Dorsolateral prefrontal cortex (tissue), 122 donors: ENCODE measurements at places on chromosomes 5 and 9.

DNA sequence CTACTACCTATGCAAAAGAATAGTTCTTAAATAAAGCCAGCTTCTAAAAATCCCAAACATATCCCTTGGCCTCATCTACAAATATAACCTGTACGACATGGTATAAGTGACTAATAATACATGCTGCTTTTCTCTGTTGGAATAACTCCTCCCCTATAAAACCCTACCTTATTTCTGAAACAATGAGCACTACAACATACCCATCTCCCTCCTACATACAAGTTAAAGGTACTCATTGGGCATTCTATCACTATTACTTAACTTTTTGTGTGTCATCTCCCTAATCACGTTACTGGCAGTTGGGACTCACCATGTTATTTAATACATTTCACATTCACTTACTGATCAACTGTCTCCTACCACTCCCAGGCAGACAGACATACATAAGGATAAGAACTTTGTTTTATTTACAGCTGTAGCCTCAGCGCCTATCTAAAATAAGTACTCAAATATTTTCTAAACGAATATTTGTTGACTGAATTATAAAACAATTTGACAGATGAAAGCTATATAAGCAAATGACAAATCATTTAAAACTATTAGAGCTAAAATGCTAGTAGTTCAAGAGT lies 4.1 kb downstream of the CLK4 start:
- DNase-seq = no peak

DNA sequence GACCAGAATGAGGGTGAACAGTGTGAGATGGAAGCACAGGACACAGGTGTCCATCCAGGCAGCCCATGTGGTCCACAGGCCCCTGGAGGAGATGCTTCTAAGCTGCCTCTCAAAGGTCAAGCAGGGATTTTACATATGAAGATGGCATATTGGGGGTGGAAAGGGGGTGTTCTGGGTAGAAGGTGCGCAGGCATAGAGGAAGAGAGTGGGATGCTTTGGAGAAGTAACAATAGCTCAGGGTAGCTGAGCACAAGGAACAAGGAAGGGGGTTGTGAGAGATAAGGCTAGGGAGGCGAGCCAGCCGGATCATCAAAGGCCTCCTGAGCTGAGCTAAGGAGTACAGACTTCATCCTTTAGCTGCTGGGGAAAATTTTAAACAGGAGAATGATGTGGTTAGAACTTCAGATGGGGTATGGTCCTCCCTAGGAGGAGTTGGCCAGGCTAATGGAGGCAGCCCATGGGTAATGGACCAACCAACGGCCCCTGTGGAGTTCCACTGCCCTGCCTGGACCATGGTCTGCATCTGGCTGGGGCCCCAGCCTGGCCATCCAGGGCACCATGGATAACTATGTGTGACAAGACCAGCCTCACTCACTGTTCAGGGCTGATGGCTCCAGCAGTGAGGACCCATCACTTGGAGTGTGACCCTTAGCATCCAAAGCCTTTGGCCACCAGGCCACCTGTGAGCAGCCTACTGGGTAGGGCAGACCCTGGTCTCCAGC lies 86.8 kb upstream of the TBC1D2 start:
- DNase-seq = no peak

DNA sequence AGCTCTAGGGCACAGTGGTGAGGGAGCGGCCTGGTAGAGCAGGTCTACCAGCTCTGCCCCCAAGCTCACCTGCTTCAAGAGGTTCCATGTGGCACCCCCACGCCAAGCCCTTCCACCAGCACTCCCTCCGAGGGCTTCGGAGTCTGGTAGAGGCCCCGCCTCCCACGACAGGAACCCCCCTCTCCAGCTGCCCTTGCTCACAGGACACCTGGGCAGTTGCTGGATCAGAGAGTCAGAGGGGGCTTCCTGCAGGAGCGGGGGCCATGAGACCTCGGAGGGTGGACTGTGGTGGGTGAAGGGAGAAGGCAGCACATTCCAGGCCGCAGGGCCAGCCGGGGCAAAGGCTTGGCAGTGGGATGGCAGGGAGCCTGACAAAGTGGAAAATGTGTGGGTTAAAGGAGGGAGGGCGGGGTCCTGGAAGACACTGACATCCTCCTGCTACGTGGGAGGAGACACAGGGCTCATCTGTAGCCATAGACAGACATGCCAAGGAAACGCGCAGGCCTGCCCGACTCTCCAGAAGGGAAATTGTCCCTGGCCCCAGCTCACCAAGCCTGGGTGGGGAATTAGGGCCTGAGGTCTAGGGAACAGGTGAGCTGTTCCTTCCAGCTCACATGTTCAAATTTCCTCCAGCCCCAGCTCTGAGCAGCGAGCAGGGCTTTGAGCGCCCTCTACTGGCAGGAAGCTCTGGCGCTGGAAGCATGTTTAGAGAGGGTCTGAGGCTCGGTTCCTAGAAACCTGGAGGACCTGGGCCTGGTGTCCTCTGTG lies 74.2 kb downstream of the NTNG2 start:
- DNase-seq = peak; percentile 85

DNA sequence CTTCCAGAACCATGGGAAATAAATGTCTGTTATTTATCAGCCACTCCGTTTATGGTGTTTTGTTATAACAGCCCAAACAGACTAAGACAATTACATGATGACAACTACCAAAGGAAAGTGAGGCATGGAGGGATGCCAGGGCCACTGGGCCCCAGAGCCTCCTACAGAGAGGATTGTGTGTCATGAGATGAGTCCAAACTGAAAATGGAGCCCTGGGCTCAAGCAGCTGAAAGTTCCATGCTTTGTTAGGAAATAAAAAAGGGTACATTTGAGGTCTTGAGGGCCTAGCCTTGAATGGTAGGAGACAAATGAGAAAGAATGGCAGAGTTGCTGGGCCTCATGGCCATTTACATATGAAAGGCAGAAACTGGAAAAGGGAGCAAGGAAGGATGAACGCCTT lies 586.5 kb downstream of the CETN3 start:
- no peak for DNase-seq

- no peak for DNase-seq
Observed at GRCh38 chr5:175387144-175387543, 56.8 kb downstream of the DRD1 start.

DNA sequence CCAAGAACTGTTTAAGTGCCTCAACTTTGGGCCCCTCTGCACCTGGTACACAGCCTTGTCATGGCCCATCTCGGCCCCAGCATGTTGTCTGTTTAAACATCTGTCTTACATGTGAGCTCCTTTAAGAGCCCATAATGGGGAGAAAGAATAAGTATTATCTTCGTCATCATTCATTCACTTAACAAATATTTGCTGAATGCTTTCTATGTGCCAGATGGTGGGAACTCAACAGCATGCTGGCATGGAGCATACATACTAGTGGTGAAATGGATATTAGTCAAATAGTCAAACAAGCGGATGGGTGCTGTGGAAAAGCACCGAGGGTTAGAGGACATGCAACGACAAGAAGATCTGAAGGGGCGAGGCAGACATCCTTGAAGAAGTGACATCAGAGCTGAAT lies 54.5 kb downstream of the GABBR2 start:
- no peak for DNase-seq

- DNase-seq = no peak
Observed at GRCh38 chr5:137287569-137287968, 211.6 kb downstream of the SPOCK1 start.

DNA sequence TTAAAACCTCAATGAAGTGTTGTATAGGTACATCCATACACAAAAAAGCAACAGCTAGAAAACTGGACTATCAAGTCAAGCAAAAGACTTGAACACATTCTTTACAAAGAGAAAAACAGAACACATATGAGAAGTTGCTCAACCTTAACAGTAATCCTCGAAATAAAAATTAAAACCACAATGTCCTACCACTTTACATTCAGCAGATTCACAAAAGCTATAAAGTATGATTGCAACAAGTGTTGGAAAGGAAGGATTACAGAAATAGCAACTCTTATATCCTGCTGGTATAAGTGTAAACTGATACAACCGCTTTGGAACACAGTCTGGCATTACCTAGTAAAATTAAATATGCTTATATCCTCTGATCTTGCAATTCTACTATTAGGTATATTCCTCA lies 28.5 kb upstream of the GOLGA1 start:
- DNase-seq = no peak

DNA sequence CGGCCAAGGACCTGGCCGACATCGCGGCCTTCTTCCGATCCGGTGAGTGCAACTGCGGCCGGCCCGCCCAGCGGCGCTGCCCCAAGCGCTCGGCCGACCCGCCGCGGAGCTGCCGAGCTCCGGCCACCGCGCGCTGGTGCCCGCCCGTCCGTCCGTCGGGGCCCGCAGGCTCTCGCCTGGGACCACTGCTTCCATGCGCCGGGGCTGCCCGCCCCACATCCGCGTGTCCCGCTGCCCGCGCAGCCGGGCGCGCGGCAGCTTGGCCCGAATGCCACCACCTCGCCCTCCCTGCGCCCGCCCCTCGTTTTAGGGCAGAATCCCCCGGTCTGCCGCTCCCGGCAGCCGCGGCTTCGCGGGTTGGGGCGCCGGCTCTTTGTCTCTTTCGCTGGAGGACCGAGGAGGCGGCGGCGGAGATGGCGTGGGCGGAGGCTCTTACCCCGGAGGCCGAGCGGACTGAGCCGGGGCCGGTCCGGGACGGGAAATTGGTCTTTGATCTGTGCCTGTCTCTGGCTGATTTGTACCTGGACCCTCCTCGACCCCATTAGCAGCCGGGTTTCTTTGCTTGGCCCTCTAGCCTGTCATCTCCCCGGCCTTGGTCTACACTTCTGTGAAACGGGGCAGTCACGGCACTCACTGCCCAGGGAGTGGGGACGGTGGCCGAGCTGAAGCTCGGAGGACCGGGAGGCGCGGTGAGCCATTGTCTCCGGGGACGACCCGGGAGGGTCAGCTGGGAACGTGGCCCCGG lies 871 bp downstream of the TRIO start:
- no peak for DNase-seq

DNA sequence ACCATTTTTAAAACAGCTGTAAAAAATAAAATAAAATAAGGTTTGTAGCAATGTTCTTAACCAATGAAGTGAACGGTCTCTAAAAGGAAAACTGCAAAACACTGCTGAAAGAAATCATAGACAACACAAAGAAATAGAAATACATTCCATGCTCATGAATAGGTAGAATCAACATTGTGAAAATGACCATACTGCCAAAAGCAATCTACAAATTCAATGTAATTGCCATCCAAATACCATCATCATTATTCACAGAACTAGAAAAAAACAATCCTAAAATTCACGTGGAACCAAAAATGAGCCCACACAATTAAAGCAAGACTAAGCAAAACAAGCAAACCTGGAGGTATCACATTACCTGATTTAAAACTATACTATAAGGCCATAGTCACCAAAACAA lies 67.6 kb upstream of the RGMB start:
- DNase-seq = no peak
